ENCODE measurements at places on chromosomes 4 and X.

DNA sequence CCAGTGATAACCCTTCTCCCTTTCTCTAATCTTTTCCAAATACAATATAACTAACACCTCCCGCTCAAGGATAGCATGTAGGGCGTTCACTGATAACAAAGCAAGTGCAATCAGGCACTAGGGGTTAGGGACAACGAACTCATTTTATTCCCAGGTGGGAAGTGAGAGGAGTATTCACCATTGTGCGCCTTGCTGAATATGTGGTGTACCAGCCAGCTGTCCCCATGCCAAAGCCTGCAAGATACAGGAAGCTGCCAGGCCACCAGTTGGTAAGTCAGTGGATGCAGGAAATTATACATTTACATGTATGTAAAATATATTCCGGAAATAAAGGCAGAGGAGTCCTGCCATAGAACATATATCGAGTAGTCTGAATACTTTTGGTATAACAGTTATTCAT, 6.3 kb upstream of the HPRT1 start:
- no peak for DNase-seq

DNA sequence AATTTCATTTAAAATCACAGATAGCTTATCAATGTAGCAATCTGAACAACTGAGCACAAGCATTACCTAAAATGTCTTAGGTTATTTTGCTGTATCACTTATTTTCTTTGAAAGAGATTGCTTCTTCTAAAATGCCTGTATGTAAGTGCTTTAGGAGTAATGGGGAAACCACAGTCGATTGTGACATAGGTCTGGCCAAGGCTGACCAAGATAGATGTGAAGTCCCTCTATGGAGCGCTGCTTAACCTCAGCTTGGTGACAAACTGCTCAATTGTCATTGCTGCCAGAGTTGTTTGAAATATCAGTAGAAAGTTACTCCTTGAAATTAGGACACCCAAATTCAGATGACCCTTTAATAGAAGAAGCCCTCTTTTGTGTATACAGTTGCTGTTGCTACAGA, 401.9 kb upstream of the NDST4 start:
- no peak for DNase-seq

DNA sequence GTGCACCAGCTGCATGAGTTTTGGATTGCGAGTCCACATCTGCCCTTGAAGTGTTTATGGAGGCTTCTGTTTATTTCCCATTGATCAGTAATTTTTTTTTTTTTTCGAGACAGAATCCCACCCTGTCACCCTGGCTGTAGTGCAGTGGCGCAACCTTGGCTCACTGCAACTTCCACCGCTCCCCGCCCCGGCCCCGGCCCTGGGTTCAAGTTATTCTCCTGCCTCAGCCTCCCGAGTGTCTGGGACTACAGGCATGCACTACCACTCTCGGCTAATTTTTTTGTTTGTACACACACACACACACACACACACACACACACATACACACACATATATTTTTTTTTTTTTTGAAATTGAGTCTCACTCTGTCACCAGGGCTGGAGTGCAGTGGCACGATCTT, 46.1 kb downstream of the SMAD1 start:
- DNase-seq: no peak

DNA sequence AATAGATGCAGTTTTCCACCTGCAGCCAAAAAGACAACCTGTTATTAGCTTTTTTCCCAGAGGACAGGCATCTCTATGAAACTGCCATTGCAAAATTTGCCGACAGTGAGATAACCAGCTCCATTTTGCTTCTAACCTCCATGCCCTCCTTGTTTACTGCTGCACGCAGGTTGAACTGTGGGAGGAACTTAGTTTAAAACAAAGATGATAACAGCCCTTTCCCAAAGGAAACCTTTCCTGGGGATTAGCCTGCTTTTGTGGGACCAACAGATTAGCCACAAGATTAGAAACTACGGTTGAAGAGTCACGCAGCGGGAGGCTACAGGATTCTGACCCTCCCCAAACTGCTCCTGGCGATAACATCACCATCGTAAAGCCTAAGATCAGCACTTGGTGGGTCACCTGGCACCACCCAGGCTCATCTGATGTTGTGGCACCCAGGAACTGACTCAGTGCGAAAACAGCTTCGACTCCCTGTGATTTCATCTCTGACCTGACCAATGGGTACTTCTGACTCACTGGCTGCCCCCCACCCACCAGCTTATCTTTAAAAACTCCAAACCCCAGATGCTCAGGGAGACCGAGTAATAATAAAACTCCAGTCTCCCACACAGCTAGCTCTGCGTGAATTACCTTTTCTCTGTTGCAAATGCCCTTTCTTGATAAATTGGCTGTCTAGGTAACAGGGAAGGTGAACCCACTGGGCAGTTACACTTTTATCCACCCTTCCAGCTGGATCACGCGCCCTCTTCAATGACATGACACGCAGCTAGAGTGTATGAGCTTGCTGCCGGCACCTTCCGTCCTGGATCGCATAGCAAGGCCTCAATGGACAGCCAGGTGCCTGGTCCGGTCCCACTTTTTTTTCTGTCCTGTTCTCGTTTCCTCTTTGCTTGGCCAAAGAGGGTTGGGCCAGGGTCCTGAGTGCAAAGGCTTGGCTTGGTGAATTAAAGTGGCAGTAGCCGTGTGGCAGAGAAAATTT, 27.2 kb downstream of the NOP14 start:
- DNase-seq: no peak

DNA sequence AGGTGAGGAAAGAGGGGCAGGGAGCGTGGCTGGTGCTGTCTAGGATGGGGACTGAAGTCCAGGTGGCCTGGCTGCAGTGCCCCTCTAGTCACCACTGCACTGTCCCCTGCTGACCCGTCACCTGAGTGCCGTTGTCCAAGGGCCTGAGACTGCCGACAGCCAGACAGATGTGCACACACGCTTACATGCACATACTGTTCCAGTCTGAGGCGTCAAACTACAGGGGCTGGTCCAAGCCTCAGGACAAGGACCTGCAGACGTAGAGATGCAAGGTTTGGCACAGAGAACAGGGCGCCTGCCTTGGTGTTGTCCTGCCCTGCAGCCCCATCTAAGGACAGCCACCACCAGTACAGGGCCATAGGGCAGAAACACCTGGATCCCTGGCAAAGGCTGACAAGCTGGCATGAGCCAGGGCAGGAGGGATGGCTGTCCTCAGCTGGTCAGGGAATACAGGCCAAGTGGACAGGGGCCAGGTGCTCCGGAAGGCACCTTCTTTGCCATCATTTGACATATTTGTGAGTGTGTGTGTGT, 1.7 kb downstream of the SLC2A9 start:
- no peak for DNase-seq

DNA sequence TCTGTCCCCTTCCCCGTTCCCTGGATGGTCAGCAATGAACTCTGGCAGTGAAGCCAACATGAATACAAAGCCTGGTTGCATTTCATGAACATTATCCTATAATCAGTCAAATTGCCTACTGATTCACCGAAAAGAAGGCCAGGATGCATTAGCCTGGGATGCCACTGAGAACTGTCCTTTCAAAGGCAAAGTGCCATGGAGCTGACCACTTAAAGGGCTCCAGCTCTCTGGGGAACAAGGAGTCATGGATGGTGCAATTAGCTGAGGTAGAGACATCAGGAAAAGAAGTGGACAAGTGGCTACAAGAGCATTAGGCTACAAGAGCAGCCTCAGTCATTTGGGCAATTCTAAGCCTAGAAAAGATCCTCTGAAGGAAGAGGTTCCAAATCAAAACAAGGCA, 69.0 kb downstream of the PARM1 start:
- DNase-seq: no peak

- DNase-seq: no peak
Observed at GRCh38 chrX:123753656-123754350, 21.0 kb upstream of the THOC2 start.

DNA sequence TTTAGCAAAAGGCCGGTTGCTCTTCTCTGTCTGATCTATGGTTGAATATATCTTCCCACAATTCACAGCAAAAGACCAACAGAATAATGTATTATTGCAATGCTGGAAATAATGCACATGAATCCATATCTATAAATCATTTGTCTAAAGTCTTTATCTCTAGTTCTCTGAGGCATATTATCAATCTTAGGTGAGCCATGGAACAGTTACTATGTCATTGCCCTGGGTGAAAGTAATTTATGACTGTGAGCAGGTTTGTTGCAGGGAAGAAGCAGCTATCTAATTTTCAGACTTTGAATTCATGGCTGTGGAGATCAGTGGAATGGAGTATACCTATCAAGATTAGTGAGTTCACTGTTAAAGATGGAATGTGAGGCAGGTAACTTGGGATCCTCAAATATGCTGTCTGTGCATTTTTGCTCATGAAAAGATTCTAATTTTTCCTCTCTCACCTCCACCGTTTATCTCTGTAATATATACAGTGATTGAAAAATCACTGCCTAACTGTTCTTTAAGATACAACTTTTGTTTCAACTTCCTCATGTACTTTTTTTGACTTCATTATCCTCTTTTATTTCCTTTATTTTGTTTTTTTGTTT, 256.8 kb upstream of the ARSJ start:
- DNase-seq: no peak

- no peak for DNase-seq
Observed at GRCh38 chr4:106473515-106473914, 104.9 kb upstream of the GIMD1 start.

DNA sequence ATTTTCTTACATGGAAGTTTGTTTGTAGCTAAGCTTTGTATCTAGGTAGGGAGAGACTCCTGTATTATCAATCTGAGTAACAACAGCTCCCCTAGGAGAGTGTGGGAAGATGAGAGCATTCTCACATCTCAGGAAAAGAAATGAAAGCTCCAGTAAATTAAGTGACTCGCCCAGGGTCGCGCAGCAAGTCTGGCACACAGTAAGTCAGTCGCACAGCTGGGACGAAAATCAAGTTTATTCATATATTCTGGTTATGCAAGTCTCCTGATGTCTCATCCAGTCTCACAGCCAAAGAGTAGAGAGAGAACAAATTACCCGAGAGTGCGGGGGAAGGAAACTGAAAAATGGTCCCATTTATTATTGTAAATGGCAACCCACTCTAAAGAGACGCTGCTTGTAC, 216.1 kb downstream of the STK32B start:
- DNase-seq: no peak

DNA sequence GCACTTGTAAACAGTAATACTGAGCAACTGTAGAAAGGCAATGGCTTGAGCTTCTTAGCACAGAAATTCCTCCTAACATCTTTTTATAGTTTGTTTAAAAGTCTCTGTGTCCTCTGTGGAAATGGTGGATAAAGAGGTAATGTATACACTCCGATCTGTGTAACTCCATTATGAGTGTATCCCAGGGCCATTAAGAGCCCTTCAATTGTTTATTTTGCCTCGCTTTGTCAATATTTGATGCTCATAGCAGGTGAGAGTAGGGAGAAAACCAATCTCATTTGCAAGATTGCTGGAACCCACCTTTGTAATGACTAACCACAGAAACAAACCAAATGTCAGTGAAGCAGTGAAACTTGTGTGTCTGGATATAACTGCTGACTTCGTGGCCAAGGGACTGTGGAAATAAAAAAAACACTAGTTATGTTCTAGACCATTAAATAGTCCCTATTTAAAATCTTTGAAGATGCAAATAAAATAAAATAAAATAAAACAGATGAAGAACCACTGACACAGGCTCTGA, 598.2 kb upstream of the BOD1L1 start:
- no peak for DNase-seq

GRCh38 chr4:121273191-121273590, 107.6 kb downstream of the QRFPR start:
- DNase-seq: no peak

Data from HL-60 (cell line).